AG08396 (cell line): ENCODE measurements at places on chromosomes 2 and 18.

DNA sequence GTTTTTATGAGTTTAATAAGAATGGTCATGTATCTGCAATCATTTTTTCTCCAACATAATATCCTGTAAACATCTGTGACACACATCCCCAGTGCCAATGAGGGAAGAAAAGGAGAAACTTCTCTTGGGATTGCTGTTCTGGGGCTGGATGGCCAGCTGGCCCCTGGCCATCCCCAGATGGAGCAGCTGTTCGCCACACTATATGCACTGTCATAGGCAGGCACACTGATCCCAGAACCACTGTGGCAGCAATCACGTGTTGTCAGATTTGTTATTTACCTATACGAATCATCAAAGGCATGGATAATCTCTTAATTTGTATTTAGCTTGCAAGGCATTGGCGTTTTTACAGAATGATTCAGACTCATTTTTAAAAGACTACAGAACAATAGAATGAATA lies 167.6 kb upstream of the ACAA2 start:
- no peak for DNase-seq

- no peak for DNase-seq
These were observed 1.7 kb upstream of the AQP12A start for GRCh38 chr2:240689975-240690374.

DNA sequence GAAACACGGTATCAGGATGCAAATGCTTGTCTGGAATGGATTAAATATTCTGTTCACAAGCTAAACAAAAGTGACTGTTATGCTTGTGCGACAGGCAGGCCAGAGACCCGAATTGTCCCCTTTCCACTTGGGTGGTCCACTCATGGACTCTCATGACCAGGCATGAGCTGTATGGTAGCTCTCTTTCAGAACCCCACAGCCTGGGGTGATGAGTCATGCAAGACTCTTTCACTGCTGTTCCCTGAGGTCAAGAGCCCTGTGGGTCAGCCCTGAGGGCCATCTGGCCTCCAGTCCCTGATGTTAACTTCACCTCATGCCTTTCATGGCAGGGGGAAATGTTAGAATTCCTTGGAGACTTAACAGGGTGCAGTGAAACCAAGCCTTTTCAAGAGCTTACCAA lies 13.7 kb upstream of the SAP130 start:
- no peak for DNase-seq

DNA sequence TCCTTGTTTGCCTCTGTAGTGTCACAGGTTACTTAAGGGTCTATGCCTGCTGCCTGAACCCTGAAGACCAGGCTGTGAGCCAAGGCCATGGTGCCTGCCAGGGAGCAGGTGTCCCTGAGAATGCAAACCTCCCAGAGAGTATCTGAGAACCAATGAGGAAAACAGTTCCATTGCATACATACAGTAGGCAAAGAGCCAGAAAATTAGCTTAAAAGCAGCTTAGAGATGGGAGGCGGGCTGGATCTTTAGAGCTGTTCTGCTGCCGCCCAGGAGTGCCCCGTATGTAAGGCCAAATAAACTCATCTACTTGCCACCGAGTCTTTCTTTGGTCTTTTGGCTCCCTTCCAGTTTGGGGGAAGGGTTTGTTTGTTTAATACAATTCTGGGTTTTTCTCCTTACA lies 327.9 kb downstream of the CLIP4 start:
- no peak for DNase-seq

DNA sequence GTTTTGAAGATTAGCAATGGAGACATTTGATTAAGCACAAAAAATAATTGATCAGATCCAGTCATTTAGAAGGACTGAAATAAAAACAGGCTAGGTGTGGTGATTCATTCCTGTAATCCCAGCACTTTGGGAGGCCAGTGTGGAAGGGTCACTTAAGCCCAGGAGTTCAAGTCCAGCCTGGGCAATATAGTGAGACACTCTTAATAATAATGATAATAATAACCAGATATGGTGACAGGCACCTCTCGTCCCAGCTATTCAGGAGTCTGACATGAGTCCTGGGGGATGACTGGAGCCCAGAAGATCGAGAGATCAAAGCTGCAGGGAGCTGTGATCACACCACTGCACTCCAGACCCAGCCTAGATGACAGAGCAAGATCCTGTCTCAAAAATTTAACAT lies 3.5 kb upstream of the FN1 start:
- no peak for DNase-seq

DNA sequence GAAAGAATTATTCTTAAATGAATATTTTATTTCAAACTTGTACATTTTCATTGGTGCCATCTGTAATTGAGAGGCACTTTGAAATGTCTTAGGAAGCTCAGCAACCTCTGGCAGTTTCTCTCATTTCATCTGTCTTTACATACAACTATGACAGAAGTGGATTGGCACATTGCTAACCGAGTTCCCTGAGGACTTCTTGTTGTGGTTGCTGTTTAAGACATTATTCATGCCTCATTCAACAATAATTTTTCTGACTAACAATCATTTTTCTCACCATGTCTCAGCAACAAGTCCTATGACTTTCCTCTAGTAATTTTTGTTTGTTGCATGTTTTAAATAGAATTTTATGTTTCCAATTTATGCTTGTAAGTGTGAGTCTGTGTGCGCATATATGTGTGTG lies 284.0 kb upstream of the CWC22 start:
- no peak for DNase-seq

- DNase-seq, result no peak
These were observed 59.8 kb downstream of the TAF4B start for GRCh38 chr18:26286008-26286407.

GRCh38 chr18:29171892-29172755 lies 995.2 kb upstream of the CDH2 start:
- DNase-seq, result no peak

GRCh38 chr2:176138526-176138922 lies 9.0 kb downstream of the HOXD8 start:
- no peak for DNase-seq

DNA sequence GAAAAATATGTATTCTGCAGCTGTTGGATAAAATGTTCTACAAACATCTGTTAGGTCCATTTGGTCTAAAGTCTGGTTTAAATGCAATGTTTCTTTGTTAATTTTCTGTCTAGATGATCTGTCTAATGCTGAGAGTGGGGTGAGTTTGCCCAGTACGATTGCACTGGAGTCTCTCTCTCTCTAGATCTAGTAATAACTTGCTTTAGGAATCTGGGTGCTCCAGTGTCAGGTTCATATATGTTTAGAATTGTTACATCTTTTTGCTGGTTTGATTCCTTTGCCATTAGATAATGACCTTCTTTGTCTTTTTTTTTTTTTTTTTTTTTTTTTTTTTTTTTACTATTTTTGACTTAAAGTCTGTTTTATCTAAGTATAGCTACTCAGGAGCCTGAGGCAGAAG lies 10.4 kb downstream of the GCC2 start:
- DNase-seq, result no peak

- no peak for DNase-seq
These were observed 355.1 kb downstream of the EN1 start for GRCh38 chr2:118492335-118492734.

GRCh38 chr2:33033606-33034081 lies 86.9 kb downstream of the LTBP1 start:
- DNase-seq, result peak; percentile 46

DNA sequence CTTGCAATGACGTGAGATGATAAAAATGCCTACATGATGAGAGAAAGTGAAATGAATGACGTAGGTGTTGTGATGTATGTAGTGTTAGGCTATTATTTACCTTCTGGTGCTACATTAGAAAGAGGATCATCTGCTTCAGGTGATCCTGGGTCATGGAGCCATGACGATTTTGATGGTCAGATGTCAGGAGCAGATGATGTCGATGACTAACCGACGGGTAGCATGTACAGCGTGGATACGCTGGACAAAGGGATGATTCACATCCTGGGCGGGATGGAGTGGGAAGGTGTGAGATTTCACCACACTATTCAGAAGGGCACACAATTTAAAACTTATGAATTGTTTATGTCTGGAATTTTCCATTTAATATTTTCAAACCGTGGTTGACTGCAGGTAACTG lies 43.5 kb upstream of the ACVR1C start:
- no peak for DNase-seq

DNA sequence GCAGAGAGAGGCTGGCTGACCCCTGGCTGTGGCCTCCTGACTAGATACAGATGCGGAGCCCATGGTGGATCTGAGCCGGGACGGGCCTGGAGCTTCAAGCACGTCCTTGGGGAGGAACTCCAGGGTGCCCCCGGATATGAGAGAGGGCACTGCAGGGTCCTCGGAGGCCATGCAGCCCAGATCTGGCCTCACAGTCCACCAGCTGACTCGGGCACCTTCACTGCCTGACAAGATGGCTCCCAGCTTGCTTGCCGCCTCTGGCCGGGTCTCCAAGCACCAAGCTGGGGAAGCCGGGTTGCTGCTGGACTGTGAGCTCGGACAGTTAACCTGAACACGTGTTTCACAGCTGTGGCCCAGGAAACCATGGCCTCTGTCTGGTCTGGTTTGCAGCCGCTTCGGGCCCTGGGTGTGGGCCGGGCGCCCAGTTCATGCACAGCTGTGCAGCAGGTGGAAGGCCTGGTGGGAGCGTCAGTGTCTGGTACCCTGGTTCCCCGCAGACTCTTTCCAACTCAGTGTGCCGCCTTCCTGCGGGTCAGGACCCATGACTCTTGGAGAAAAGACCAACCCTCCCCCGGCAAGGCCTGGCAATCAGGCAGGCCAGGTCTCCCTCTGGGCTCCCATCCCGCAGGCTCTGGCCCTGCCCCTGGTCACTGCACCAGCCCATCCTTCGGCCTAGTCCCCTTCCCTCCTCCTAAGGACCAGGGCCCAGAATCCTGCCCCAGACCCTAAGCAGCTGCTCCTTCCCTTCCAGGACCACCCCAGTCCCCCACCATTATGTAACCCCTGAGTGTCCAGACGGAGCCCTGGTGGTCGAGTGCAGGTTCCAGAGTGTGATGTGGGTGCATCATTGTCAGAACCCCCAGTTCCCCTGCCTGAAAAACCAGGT lies 74.6 kb upstream of the OTOS start:
- DNase-seq, result no peak

GRCh38 chr2:44075541-44075940 lies 79.8 kb upstream of the LRPPRC start:
- DNase-seq, result peak; percentile 32

GRCh38 chr2:187079901-187080300 lies 230.9 kb upstream of the ZSWIM2 start:
- DNase-seq, result no peak

GRCh38 chr2:200662727-200663126 lies 76.9 kb downstream of the AOX1 start:
- peak; percentile 34 for DNase-seq

DNA sequence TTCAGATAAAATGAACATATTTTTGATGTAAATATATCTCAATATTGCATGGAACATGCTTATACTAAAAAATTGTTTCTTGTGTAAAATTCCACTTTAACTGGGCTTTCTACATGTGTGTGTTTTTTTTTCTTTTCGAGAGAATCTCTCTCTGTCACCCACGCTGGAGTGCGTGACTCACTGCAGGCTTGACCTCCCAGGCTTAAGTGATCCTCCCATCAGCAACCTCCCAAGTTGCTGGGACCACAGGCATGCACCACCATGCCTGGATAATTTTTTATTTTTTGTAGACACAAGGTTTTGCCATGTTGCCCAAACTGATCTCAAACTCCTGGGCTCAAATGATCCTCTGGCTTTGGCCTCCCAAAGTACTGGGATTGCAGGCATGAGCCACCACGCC lies 254.6 kb downstream of the LOXHD1 start:
- no peak for DNase-seq

- DNase-seq, result peak; percentile 71
These were observed 8.6 kb upstream of the RNF152 start for GRCh38 chr18:61901323-61901986.

GRCh38 chr2:107264184-107264583 lies 378.2 kb upstream of the ST6GAL2 start:
- no peak for DNase-seq

GRCh38 chr2:67846370-67847070 lies 216.3 kb downstream of the C1D start:
- peak; percentile 78 for DNase-seq

GRCh38 chr18:73663581-73663980 lies 484.1 kb downstream of the FBXO15 start:
- no peak for DNase-seq

- DNase-seq, result no peak
These were observed 162.4 kb downstream of the DDX1 start for GRCh38 chr2:15753811-15754702.

DNA sequence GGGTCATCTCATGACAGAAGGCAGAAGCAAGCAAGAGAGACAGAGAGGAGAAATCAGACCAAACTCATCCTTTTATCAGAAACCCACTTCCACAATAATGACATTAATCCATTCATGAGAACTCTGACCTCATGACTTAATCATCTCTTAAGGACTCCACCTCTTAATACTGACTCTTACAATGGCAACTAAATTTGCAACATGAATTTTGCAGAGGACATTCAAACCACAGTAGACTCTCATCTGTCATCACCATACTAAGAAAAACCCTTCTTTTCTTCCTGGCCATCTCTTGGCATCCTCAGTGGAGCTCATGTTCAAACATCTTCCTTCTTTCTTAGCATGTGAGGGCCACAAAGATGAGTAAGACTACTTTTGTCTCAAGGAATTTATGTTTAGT lies 476.2 kb upstream of the RAB12 start:
- DNase-seq, result no peak

DNA sequence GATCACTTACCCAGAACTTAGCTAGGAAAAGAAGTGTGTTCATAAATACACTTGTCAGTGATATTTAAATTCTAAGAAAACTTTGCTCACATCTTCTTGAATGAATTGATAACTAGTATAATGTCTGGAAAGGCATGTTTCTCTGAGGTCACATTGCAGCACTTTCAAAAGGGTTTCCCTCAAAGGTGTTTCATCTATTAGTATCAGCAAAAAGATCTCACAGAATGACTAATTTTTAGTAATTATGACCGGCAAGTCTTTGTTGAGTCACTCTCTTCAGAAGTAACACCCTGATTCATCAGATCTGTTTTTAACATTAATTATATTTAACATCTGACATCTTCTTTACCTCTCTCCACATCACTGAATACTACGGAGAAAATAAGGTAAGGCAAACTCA lies 222.3 kb downstream of the IKZF2 start:
- no peak for DNase-seq

DNA sequence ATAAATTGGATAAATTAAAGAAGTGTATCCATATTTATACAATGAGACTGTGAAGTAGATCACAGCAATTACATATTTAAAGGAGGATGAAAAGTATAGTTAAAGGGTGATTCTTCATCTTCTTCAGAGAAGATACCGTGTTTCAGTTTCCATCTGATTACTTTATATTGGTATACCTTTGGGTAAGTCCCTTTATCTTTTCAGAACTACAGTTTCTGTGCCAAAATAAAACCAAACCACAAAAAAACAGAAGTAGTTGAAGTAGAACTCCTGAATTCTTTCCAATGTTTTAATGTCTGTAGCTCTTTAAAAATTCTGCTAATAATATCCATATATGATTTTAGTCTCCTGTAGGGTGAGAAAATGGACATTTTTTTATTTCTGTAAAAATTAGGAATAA lies 231.2 kb upstream of the LINC00305 start:
- no peak for DNase-seq

DNA sequence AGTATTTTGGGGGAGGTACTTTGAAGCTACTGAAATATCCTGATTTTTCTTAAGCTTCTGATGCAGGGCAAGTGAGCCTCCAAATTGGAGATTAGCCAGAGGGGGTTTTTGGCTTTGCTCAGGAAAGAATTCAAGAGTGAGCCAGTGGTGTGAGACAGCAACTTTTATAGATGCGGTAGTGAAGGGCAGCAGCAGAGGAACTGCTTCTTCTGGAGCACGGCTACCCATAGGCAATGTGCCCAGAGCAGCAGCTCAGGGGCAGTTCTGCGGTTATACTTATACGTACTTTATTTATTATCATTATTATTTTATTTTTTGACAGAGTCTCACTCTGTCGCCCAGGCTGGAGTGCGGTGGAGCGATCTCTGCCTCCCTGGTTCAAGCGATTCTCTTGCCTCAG lies 19.8 kb upstream of the NT5DC4 start:
- DNase-seq, result no peak
